Umbilical cord (tissue), 2 donors: ENCODE measurements at places on chromosomes 6 and 20. TPM values are rescaled to one million over a fixed set of nuclear protein-coding genes. Genes with fewer than 3 reads are reported as not detected.
A peak's percentile ranks its signal among the peaks of the same experiment; 100 is the strongest.

DNA sequence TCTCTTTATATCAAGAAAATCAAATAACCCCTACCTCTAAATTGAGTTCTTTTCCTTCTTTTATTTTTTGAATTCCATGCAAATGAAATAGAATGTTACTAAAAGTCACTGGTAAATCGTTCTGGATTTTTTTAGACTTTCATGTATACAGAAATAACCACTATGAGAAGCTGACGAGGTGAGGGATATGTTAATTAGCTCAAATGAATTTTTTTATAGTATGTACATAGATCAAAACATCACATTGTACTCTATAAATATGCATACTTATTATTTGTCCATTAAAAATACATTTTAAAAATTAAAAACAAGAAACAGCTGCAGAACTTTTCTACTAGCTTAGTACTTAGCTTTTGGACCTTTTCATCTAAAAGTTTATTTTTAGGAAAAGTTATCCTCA is 165.4 kb downstream of the DOK5 start:
- no peak for DNase-seq

DNA sequence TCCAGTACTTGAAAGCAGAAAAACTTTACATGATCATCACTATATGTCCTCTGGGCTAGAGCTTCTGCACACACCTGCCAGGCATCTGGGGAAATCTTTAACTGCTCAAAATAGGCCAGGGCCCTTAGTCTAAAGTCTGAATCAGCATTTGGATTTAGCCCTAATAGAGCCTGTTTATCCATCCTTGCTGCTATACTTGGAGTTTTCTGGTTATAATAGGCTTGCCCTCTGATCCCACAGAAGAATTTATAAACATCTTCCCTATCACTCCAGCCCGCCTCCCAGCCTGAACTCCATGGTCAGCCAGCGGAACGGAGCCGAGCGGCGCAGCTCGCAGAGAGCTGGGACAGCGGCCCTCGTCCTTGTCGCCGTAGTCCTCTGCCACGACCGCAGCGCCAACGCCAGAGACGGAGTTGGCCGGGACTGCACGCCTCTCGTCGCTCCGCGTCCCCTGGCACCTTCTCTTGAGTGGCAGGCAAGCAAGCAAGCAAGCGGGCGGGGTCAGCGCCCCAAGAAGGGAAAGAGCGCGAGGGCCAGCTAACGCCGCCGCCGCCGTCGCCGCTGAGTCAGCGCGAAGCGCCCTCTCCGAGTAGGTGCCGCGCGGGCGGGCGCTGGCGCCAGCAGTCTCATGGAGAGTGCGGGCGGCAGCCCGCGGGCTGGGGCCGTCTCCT is 25.4 kb upstream of the ASIP start:
- DNase-seq: peak; percentile 75

SLC35D3 gene
- 0.72 TPM for total RNA-seq

LINC00237 gene
- 4.3 TPM for total RNA-seq
